ENCODE measurements at places on chromosomes 4 and X.

- peaks cover 12% of the 10 kb centered on the region for H3K27me3 ChIP-seq
- no peak overlapping the region for H3K4me3 ChIP-seq
- H3K36me3 ChIP-seq, result no peaks in the 10 kb centered on the region
- H3K4me1 ChIP-seq, result peaks cover 11% of the 10 kb centered on the region
Measured at GRCh38 chr4:24686866-24687692, 102.7 kb upstream of the DHX15 start.

DNA sequence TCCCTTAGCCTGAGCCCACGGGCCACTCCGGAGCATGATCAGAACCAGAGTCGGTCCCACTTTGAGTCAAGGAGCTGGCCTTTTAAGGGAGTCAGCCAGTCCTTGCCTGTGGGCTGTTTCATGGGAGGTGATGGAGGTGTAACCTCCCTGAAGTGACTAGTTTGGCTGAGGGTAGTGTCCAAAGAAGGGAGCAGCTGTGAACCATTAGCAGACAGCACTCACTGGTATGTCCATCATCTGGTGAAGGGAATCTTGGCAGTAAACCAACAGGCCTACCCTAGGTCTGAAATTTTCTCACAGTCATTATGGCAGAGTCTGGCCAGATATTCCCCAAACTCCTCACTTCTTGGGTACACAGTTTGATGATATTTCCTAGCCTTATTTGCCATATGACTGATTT, 12.3 kb upstream of the REPS2 start:
- no peaks in the 10 kb centered on the region for H3K36me3 ChIP-seq

DNA sequence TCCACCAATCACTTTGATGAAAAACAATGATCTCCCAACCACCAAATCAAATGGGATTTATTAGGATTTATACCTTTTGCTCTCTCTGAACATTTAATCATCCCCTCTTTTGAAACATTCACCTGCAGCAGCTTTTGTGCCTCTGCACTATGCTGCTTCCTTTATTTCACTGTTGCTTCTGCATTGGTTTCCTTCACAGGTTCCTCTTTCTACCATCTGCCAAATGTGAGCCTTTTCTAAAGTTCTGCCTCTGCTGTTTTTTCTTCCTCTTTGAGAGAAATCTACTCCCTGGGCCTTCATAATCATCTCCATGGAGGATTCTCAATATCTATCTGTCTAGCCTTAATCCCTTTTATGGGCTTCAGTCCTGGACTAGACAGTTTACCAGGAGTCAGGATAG, 24.7 kb downstream of the CUL4B start:
- DNase-seq, result no peak
- H3K27me3 ChIP-seq, result no peaks in the 10 kb centered on the region
- no peak overlapping the region for H3K27ac ChIP-seq
- no peaks in the 10 kb centered on the region for H3K4me1 ChIP-seq
- H3K4me3 ChIP-seq, result no peak overlapping the region

- no peak overlapping the region for H3K27ac ChIP-seq
Measured at GRCh38 chrX:103536732-103537131, 17.4 kb upstream of the RAB40A start.

- H3K4me1 ChIP-seq, result peaks cover 12% of the 10 kb centered on the region
- H3K4me3 ChIP-seq, result no peak overlapping the region
- no peak overlapping the region for H3K27ac ChIP-seq
- no peaks in the 10 kb centered on the region for H3K27me3 ChIP-seq
- H3K36me3 ChIP-seq, result no peaks in the 10 kb centered on the region
Measured at GRCh38 chr4:40173470-40173875, 23.4 kb upstream of the RHOH start.
